ENCODE measurements at places on chromosomes 4 and X.

- peak; percentile 61 for DNase-seq
Measured at GRCh38 chrX:68443155-68443868, 10.0 kb upstream of the OPHN1 start.

DNA sequence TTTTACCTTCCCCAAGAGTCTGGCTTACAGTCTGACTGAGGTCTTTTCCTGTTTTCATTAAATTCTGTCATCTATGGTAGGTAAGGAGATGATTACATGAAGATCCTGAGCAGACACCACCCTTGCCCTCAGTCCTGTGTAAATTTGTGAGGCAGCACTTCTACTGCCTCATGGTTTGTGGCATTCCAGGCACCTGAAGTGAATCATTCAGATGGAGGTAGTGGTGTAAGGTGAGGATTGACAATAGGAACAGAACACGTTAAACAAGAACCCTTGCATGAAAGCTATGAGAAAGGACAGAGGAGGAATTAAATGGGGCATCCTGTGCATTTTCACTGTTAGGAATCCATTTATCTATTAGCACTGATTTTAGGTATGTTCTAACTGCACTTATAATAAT is 618.6 kb downstream of the TLL1 start:
- DNase-seq = no peak

DNA sequence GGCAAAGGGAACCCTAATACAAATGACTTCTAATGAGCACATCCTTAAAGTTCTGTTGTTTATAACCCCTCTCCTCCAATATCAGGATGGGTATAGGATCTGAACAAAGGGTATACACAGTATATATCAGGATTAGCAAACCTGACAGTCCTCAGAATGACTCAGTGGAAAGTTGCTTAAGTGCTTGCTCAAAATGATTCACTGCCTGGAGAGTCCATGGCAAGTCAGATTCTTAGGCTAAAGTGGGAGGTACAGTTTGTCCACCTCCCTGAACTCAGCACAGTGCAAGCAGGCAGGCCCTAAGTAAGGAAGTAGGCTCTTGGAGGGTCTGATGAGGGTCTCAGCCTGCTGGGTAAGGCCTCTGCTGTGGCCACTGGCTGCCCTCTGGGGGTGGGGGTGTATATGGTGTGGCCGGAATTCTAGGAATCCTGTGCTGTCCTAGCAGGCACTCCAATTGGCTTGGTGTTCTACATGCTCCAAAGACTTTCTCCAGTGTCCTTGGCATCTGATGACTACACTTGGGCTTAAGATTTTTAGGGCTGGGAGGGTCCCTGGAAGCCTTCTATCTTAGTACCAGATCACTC is 54.3 kb downstream of the CHRDL1 start:
- no peak for DNase-seq

GRCh38 chr4:40546969-40547788 is 82.5 kb downstream of the RBM47 start:
- no peak for DNase-seq

- no peak for DNase-seq
Measured at GRCh38 chrX:71170660-71171059, 26.0 kb downstream of the NLGN3 start.

- DNase-seq = no peak
Measured at GRCh38 chr4:186471441-186471840, 83.9 kb downstream of the MTNR1A start.
